Activated CD4-positive, alpha-beta T cell treated with anti-CD3 and anti-CD28 coated beads for 24 hours (primary cell): ENCODE measurements at places on chromosomes 2 and 18.

DNA sequence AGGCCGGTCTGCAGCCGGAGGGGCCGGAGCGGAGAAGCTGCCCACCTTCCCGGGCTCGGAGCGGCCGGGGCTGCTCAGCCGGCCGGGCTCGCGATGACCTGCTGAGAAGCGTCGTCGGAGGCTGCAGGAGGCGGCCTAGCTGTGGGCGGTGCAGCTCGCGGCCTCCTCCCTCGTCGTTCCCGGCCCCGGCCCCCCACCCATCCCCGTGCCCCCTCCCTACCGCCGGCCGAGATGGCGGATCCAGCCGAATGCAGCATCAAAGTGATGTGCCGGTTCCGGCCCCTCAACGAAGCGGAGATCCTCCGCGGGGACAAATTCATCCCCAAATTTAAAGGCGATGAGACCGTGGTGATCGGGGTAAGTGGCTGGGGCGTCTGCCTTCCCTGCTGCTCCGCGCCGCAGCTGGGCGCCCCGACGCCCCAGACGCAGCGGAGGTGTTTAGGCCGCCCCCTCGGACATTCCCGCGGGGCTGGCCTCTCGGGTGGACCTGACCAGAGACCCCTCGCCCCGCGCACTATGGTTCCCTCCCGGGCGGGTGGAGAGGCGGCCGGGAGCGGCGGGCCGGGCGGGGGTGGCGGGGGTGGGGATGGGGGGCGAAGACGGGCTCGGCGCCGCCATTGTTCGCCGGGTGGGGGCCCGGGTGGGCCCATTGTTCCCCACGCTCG, 492 bp downstream of the KIF5C start:
- no peak for DNase-seq

DNA sequence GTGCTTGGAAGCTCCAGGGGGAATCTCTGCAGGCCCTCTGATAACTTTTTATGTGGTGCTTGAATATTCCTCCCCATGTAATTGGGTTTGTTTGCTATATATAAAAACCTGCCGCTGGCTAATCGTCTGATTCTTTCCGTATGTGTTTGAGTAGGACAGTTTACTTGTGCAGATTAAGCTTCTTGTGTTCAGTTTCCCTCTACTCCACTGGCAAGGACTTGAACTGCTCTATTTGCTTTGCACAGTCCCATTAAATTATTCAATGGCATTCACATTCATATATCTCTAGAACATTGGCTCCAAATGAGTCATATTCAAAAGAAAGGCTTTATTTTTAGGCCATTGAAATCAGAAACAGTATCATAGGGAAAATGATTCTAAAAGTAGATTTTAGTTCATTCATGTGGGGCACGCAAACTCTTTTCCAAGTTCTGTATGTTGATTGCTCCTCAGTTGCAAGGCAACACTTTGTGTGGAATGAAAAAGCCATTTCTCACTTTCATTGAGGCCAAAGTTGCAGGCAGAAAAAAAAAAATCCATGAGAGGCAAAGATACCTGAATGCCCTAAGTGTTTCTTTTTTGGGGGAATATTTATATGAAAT, 1682.3 kb upstream of the PIK3C3 start:
- no peak for DNase-seq

- DNase-seq, result no peak
Observed at GRCh38 chr18:43001821-43002220, 113.7 kb downstream of the RIT2 start.

DNA sequence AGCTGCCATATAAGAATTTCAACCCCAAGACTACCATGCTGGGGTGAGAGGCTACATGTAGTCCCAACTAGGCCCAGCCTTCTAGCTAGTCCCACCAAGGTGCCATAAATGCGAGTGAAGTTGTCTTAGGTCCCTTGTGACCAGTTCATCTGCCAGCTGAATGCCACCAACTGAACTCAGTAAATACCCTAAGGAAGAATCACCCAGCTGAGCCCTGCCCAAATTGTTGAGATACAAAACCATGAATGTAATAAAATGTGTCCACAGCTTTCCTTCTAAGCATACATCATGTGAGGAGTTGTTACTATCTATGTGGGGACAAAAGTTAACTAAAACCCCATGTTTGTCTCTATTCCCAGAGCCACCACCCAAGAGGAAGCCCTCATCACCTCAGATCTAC, 70.3 kb downstream of the THADA start:
- no peak for DNase-seq

DNA sequence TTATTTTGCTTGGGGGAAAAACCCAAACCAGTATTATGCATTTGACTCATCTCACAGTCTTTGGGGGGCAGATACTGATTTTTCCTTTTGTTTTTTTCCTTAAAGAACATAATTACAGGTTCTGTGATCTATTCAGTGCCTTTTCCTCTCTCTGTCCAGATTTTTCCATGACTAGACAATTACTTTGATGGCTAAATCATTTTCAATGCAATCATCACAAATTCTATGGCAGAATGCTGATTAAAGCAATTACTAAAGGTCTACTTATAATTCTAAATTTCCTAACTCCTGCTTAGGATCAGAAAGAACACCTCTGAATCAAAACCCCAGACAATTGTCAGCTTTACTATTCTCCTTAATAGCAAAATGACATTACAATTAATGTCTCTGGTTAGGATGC, 38.8 kb downstream of the POLR1A start:
- DNase-seq, result no peak

DNA sequence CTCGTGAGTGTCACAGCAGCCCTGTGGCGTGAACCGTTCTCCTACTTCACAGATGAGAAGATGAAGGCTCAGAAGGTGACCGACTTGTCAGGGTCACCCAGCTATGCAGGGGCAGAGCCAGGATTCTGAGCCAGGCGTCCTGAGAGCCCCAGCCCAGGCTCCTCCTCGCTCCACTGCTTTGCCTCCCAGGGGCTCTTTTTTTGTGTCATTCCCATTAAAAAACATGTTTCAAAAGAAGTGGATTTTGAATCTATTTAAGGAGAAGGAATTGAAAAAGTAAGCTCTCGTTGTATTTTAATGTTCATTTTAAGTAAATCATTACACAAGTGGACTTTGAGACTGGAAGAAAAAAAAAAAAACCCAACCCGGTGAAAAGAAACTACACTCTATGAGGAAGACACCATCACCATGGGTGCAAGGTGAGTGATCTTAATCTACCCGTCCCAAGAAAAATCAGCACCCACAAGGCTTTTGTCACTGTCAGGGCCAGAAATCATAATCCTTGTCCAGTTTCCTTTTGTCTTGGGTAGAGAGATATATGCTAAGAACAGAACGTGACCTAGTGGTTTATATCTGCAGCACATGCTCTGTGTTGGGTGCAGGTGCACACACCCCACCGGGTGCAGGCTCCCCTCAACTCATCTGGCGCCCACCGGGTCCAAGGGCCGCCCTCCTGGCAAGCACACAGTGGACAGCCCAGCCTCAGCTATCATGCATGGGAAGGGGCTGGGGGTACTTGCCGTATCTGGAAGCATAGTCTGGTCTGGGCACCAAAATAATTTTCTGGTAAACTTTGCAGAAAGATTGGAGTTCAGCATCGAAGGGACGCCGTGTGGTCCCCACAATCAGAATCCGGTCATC, 73.5 kb upstream of the ASB18 start:
- DNase-seq, result no peak

DNA sequence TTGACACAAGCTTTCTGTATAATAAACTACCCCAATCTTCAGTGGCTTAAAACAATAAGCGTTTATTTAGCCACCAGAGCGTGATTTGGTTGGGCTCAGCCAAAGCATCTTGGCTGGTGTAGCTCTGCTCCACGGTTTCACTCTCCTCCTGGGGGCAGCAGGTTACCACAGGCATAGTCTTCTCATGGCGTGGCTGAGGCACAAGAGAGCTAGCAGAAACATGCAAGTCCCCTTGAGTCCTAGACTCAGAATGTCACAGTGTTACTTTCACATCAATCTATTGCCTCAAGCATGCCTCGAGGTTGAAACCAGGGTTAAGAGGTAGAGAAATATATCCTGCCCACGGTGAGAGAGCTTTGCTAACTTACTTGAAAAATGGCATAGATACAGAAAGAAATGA, 19.9 kb upstream of the SLC9A2 start:
- DNase-seq, result no peak

- DNase-seq, result no peak
Observed at GRCh38 chr2:32453242-32454062, 96.6 kb downstream of the BIRC6 start.

GRCh38 chr2:127370010-127370409, 17.8 kb downstream of the MAP3K2 start:
- no peak for DNase-seq

GRCh38 chr2:166388481-166389070, 12.8 kb upstream of the SCN9A start:
- no peak for DNase-seq

DNA sequence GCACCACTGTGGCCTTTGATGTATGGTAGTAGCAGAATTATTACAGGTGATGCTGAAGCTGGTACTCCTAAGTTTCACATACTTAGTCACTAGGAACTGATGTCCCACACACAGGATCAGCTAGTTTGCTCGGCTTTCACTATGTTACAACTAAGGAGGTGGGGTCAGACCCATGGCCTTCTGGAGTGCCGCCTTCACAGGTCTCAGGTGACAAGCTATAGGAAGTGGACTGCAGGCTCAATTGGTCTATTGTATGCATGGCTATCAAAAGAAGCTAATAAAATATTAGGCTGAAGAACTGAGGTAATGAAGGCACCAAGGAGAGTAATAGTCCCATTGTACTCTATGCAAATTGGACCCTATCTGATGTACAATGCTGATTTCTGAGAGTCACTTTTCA, 170.6 kb downstream of the DLGAP1 start:
- no peak for DNase-seq

DNA sequence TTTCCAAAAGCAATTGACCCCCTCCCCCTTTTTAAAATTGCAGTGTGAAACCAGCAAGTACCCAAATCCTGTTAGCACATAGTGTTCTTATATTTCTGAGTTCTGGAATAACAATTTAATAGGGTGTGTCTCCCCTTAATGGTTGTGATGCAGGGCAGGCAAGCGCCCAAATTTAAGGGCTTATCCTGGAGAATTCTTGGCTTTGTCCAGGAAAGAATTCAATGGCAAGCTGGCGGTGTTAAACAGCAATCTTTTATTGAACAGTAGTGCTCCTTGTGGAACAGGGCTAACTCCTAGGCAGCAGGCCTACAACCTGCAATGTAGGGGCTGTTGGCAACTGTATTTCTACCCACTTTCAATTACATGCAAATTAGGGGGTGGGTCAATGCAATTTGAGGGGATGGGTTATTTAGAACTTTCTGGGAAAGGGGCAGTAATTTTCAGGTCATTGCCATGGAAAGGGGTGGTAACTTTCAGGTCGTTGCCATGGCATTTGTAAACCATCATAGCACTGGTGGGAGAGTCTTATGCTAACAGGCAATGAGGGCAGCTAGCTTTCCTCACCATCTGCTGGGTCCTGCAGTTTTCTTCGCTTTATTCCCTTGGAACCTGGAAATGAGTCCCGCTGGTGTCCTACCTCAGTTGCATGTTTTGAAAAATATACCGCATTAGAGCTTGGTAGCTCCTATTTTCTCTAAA, 149.0 kb upstream of the KCTD1 start:
- DNase-seq, result no peak

GRCh38 chr18:54019641-54020040, 204.8 kb downstream of the MBD2 start:
- DNase-seq, result no peak

DNA sequence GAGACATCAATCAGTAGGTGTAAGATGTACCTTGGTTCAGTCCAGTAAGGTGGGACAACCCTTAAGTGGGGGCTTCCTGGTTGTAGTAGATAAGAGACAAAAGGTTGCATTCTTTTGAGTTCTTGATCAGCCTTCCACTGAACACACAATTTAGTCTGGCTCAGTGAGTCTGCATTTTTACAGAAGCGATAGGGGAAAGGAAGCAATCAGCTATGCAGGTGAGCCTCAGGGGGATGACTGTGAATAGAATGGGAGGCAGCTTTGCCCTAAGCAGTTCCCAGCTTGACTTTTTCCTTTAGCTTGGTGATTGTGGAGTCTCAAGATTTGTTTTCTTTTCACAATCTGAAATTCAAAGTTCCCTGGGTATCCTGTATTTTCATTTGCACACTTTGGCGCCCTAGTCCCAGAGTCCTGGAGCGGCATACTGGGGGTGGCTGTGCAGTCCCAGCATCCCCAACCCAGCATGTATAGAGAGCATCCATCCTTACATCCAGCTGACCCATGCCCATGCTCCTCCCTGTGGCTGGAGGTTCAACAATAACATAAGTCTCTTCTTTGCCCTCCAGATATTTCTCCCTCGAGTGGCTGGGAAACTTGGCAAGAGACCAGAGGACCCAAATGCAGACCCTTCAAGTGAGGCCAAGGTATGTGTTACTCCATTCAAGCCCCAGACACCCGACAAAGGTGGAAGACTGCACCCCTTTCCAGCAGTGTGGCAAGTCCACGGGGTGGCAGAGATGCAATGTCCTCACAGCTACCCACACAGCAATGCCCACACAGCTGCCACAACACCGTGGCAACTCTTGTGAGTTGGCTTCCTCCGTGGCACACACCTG, 20.1 kb upstream of the PRLH start:
- DNase-seq, result no peak

DNA sequence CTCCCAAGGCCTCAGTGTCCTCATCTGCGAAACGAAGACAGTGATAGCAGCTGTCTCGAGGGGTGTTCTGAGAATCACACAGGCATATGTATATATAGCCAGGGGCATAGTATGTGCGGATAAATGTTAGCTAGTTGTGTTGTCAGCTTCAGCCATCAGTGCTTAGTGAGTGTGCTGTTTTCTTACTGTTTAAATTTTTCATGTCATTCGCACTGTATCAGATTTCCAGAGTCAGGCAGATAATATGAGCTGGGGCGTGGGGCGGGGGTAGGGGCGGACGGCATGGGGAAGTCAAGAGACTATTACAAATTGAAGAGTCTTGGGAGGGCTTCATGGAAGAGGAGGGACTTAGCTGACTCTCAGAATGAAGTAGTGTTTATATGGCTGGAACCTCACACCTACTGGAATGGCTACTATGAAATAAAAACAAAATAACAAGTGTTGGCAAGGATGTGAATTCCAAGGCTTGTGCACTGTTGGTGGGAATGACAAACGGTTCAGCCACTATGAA, 7.0 kb downstream of the TRAPPC12 start:
- no peak for DNase-seq

DNA sequence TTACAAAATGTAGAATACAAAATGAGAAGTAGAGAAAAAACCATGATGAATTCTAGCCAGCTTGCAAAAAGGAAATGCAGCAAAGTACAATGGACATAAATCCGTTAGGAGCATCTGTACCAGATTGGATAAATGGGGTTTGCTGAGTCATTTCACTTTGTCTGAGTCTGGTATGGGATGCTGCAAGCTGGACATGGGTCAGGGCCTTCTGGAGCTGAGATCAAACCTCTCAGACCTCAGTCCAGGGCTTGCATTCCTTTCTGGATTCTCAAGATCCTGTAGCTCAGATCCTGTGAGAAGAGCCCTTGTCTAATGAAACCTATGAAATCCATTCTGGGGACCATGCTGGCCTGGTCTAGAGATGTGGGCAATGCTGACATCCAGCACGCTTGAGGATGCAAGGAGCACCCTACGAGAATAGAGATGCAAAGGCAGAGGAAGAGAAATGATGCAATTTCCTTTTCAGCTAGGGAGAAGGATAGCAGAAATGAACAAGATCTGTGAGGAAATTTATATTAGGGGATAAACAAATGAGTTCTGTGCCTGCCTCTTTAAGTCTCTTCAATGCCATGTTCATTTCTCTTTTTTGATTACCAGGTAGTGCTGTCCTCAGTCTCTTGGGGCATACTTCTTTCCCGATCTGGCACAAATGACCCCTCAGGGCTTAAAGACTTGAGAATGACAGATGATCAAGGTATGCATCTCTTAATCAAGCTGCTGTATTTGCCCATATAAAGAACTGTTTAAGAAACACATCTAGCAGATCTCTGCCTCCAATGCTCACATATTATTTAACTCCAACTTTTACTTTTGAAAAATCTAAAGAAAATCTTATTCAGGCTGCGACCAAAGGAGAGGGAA, 230.4 kb downstream of the MEIS1 start:
- no peak for DNase-seq

GRCh38 chr2:120771111-120771780, 35.6 kb downstream of the GLI2 start:
- DNase-seq, result no peak
